ENCODE measurements at places on chromosomes 2 and 18.

GRCh38 chr2:86233436-86233835 is 34.2 kb downstream of the MRPL35 start:
- DNase-seq: no peak

GRCh38 chr18:60693426-60693825 is 320.9 kb upstream of the MC4R start:
- no peak for DNase-seq

GRCh38 chr2:74975016-74975415 is 16.6 kb downstream of the POLE4 start:
- DNase-seq: no peak

- DNase-seq: peak; percentile 76
These were observed 215.1 kb upstream of the TRIB2 start for GRCh38 chr2:12501469-12502158.

GRCh38 chr18:44909191-44909719 is 228.6 kb downstream of the SETBP1 start:
- no peak for DNase-seq

DNA sequence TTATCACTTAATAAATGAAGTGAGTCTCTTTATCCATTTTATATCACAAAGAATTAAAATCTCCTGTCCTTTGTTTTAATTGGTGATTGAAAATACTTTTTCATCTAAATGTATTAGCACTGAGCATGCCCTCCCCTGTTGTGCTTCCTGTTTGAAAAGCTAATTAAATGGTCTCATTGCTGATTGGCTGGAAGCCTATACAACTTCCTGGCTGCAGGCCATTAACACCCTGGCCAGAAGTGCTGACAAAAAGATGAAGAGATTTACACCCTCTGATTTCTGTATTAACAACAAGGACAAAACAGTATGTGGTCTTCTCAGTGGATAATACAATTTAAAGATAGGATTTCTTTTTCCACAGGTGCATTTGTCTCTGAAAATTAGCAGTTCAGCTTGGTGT is 548.0 kb downstream of the DCC start:
- DNase-seq: no peak

GRCh38 chr18:72985686-72986085 is 117.9 kb upstream of the NETO1 start:
- no peak for DNase-seq

DNA sequence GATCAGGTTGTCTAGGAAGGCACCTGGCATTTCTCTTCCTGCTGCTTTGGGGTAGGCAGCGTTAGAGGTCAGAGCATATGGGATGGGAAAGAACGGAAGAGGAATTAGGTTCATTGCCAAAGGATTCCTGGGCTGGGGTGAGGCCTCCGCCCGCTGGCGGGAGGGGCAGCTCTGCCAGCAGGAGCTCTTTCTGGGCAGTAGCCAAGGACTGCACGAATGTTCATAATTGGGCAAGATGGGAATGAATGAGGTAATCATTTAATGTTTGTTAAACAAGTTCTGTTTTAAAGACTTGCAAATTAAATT is 253.9 kb downstream of the AGAP1 start:
- no peak for DNase-seq

GRCh38 chr2:9811216-9811615 is 32.1 kb upstream of the TAF1B start:
- DNase-seq: no peak

DNA sequence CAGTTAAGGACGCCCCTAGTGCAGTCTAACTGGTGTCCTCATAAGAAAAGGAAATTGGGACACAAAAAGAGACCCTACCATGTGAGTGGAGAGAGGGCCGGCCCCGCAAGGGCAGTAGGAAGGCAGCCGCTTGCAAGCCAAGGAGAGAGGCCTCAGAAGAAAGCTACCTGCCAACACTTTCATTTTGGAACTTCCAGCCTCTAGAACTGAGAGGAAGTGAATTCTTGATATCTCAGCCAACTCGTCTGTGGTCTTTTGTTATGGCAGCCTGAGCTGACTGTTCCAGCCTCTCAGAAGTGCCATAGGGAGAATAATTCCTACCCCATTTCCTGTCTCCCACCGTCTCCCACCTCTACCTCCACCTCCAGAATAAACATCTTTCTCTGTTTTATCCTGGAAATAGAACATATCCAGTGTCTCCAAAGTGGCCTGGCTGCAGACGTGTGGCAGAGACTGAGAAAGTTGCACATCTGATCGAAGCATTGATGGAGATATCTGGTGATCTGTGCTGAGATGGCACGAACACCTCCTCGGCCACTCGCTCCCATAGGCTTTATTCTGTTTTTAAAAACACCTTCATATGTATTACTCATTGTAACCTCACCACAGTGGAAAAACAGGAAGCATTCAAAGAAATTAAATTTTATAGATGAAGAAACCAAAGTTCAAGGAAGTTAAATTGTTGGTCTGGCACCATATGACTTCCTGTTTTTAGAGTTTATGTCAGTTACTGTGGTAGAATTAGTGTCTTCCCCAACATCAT is 39.5 kb upstream of the MARCO start:
- DNase-seq: no peak

DNA sequence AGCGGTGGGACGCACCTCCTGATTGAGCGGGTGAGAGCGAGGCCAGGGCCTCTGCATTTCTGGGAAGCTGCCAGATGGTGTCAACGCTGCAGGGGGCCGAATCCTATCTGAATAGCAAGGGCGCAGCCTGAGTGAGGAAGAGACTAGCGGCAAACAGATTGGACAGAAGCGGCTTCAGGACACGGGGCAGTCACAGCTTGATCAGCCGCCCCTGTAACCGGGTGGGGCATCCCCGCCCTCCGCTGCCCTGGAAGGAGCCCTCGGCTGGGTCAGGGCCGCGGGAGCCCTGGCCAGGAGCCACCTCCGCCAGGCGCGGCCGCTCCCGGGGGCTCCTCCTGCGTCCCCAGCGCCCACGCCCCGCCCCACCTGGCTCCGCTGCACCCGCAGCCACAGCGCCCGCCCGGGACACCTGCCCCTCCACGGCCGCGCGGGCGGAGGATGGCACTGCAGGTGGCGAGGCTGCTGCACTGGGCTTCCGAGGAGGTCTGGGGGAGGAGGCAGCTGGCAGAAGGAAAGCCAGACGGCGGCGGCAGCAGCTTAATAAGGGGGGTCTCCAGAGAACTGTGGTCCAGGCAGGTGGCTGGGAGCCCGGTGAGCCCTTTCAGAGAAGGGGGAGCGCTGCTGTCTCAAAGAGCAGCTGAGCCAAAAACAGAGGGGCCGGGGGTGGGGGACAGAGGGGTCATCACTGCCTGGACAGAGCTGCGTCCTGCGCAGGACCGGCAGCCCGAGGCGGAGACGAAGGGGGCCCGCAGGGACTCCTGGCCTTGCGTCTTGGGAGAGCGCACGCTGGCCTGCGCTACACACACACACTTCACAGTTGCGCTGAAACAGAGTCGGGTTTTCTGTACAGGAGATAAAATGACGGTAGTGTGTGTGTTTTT is 18.8 kb upstream of the SOX11 start:
- no peak for DNase-seq

DNA sequence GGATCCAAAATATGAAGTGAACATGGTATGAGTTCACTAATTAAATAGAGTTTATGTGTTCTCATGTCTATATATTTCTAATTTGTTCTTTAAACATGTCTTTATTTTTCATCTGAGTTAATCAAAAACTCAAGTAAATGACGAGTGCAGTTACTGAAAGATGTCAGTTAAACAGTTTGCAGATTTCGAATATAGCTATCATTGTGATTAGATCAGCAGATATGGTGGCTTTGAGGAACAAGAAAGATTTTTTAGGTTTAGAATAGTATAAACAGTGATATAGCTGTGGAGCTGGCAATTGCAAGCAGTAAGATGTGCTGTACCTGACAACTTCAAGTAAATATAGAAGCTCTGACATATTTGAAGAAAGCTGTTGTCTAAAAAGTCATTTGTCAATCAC is 49.7 kb downstream of the TANK start:
- no peak for DNase-seq

GRCh38 chr2:26522325-26522724 is 44.4 kb upstream of the OTOF start:
- no peak for DNase-seq

DNA sequence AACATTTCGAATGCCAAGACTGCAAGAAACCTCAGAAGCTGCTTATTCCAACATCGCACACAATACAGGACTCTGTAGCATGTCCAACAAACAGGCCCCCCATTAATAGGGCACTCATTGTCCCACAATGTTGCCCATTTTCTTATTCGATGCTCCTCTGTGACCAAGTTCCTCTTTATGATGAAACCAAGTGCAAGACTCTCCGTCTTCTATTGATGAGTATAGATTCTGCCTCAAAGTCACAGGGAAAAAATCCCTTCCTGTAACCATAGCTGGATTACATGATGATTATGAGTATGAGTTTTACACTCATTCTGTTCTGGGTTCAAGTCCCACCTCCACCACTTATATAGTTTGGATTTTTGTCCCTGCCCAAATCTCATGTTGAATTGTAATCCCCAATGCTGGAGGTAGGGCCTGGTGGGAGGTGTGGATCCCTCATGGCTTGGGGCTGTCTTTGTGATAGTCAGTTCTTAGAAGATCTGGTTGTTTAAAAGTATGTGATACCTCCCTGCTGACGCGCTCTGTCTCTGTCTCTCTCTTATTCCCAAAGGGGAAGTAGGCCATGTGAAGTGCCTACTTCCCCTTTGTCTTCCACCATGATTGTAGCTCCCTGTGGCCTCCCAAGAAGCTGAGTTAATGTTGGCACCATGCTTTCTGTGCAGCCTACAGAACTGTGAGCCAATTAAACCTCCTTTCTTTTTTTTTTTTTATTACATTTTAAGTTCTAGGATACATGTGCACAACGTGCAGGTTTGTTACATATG is 148.7 kb downstream of the OSR1 start:
- DNase-seq: no peak

GRCh38 chr2:5933669-5934068 is 241.5 kb downstream of the SOX11 start:
- no peak for DNase-seq

DNA sequence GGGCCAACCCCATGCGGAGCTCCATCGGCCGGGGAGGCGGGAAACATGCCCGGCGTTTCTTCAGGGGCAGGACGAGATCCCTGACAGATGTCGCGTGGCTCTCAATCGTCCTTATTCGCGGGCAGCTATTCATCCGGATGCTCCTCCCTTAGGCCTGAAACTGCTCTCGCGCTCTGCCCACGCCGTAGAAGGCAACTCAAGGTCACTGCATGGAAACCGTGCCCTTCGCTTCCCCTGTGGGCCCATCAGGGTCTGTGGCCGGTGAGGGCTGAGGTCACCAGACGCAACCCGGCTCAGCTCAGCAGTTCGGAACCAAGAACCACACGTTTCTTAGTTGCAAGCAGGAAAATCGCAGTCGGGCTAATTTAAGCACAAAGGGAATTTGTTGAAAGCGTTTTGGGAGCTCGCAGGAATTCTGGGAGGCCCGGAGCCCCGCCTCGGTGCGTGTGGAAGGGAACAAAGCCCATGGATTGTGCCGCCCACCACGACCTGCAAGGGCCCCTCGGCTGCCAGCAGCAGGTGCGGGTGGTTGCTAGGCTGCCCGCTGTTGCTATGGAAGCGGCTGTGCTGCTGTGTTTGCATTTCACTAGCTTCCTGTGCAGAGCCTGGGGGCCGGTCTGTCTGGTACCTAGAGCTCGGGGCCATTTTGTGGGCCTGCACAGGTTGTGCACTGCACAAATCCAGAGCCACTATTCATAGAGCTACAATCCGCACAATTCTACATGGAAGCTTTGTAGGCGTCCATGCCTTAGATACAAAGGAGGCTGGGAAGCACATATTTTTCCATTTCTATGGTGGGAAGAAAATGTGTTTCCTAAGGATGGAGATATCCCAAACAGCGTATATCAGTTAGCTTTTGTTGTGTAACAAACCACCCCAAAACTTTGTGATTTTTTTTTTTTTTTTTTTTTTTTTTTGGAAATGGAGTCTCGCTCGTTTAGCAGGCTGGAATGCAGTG is 6.0 kb upstream of the ALLC start:
- DNase-seq: peak; percentile 68

DNA sequence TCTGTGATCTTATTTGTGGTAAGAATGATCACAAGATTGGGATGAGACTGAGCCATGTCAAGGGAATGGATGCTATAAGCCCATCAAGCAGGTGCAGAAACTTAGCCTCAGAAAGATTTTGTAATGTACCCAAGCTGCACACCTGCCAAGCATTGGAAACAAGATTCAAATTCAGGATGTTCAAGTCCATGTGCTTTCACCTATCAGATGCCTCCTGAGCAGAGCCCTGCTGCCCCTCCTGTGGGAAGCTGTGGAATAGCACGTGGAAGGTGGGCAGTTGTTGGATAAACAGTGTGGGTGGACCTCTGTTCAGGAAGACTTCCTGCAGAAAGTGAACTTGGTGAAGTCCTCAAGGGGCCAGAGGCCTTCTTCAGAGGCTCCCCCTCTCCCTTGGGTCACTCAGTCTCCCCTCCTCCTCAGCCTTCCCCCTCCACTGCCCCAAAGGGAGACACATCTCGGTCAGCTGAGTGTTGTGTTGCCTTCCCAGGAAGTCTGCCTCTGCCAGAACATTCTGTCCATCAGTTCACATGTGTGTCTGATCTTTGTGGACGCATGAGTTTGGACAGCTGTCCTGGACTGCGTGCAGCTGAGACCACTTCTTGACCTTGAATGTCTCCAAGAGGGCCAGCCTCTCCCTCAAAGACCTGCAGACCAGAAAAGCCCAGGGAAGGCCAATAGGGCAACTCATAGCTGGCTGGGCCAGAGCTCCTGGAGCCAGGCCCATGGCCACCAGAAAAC is 186.1 kb downstream of the INHBB start:
- DNase-seq: no peak

GRCh38 chr2:86753606-86754005 is 33.5 kb downstream of the RMND5A start:
- DNase-seq: no peak
